ENCODE measurements at places on chromosomes 4 and X. TPM values are rescaled to one million over a fixed set of nuclear protein-coding genes. Genes with fewer than 3 reads are reported as not detected.

GRCh38 chr4:122686691-122687090, 45.8 kb upstream of the BBS12 start:
- no peak for ATAC-seq

- no peak for ATAC-seq
Measured at GRCh38 chr4:170697845-170698244, 608.1 kb upstream of the AADAT start.

DNA sequence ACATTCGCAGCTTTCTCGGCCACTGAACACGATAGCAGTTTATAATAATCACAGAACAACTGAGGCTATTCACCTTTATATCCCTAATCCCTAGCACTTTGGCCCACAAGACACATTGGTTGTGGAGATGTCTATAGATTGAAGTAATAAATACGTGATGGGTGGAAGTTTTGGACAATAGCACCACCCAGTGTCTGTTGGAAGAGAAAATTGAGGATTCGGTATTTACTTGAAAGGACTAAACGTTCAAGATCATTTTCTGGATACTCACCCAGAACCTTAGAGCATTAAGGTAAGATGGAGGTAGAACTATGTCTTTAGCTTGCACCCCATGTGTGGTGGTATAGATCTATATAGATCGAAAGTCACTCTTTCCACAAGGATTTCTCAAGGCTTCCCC, 787 bp upstream of the TMSB15A start:
- no peak for ATAC-seq

- no peak for ATAC-seq
Measured at GRCh38 chr4:23039818-23040217, 347.1 kb downstream of the GBA3 start.

- peak; percentile 77 for ATAC-seq
Measured at GRCh38 chr4:138919094-138919936, 96.3 kb upstream of the NOCT start.

GRCh38 chr4:73864365-73864764, 4.8 kb upstream of the CXCL1 start:
- no peak for ATAC-seq

DNA sequence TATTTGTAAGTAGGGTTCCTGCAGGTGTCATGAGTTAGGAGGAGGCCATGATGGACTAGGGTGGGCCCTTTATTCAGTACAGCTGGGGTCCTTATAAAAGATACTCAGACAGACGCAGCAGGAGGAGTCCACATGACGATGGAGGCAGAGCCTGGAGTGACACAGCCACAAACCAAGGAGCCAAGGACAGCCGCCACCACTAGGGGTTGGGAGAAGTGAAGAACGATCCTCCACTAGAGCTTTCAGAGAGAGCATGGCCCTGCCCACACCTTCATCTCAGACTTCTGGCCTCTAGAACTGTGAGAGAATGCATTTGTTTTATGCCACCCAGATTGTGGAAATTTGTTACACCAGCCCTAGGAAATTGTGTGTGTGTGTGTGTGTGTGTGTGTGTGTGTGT, 31.1 kb downstream of the JAKMIP1 start:
- no peak for ATAC-seq

GRCh38 chr4:169675825-169676224, 55.4 kb downstream of the CLCN3 start:
- no peak for ATAC-seq

DNA sequence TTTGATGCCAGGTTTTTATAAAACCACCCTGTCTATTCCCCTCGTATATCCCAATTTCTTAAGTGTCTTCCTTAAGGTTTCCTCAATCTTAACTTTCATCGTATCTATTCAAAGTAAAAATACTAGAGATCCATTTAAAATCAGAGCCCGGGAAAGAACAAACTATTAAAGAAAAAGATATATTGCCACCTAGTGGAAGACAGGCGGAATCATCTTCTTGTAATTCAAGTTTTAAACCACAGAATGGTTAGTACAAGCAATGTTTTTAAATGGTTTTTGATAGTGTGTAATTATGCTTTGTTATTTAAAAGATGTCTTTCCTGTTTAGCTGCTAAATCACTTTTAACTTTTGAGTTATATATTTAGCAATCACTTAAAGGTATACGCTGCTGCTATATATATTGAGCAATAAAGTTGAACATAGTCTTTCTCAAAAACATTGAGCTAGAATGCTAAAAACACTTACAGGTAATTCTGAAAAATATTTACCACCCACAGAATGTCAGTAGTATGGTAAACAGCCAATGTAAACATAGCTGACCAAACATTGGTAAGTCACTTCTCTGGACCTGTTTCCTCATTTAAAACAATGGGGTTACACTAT, 18.2 kb downstream of the PRDM8 start:
- no peak for ATAC-seq

MCF2 gene
- total RNA-seq = 0.84 TPM

NXF2 gene
- total RNA-seq = not detected

TEX11 gene
- total RNA-seq = not detected
